ENCODE measurements at places on chromosomes 3 and 15.

- no peak for DNase-seq
Observed at GRCh38 chr3:155308831-155309230, 15.3 kb upstream of the STRIT1 start.

- DNase-seq, result no peak
Observed at GRCh38 chr3:9937486-9938238, 4.0 kb downstream of the CRELD1 start.

DNA sequence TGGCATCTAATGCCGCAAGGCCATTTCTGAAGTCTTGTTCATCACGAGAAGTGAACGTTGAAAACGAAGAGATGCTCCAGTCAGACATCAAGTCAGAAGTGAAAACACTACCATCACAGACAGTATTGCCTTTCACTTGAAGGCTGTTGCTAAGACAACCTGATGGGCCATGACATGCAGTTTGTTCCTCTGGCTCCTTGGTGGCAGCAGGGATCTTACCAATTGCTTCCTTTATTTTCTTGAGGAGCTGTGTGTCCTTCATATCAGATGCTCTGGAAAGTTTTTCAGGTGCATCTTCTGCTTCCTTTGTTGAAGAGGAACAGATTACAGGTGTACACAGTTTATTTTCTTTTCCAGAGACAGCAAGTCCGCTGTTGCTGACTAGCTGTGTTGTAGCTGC, 30.7 kb upstream of the MYLK start:
- DNase-seq, result peak; percentile 12

GRCh38 chr15:80764535-80764934, 14.6 kb upstream of the CEMIP start:
- no peak for DNase-seq

DNA sequence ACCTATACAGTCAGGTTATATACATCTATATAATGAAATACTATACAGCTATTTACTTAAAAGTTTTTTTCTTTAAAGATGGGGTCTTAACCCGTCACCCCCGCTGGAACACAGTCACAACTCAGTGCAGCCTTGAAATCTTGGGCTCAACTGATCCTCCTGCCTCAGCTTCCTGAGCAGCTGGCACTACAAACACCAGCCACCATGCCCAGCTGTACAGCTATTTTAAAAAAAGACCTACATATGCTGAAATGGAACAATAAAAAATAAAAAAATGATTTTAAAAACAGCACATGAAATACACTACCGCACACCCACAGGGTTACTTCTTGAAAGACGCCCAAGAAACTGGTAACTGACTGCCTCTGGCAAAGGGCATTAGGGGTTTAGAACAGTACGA, 3.8 kb downstream of the NCBP2 start:
- no peak for DNase-seq

DNA sequence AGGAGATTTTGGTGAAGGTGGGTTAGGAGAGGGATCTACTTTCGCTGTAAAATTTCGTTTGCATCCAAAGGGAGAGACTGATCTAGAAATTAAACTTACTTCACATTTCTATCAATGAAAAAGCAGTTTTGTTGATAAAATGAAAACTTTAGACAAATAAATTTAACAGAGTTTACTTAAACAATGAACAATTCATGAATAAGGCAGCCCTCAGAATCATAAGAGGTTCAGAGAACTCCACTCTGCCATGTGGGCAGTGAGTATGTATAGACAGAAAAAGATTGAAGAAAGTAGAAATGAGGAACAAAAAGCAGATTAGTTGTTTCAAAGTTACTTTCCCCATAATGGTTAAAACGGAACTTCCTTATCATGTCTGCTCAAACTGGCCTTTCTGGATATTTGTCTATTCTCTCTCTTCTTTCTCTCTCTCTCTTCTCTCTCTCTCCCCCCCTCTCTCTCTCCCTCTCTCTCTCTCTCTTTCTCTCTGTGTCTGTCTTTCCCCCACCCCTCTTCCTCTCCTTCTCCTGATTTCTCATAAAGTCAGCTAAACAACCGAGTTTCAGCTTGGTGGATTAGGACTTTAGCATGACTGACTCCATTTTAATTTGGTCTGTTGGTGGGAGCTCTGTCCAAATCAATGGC, 248.9 kb downstream of the TJP1 start:
- no peak for DNase-seq

- DNase-seq, result no peak
Observed at GRCh38 chr15:89089316-89090230, 1.3 kb downstream of the ABHD2 start.

DNA sequence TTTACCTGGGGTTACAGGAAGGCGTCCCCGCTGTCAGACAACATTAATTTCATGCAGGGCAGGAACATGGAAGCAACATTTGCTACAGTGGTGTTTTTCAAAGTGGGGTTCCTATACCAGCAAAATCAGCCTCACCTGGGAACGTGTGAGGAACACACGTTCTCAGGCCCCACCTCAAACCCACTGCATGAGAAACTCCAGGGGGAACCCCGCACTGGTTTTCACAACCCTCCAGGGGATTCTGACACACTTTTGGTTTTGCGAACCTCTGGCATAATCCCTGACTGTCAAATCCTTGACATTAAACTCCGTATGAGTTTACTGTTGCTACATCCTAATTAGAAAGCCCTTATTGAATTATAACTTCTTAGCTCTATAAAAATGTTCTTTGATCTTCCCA, 127.7 kb downstream of the LRRK1 start:
- DNase-seq, result no peak

GRCh38 chr3:52046186-52046901, 10.0 kb downstream of the DUSP7 start:
- DNase-seq, result no peak

DNA sequence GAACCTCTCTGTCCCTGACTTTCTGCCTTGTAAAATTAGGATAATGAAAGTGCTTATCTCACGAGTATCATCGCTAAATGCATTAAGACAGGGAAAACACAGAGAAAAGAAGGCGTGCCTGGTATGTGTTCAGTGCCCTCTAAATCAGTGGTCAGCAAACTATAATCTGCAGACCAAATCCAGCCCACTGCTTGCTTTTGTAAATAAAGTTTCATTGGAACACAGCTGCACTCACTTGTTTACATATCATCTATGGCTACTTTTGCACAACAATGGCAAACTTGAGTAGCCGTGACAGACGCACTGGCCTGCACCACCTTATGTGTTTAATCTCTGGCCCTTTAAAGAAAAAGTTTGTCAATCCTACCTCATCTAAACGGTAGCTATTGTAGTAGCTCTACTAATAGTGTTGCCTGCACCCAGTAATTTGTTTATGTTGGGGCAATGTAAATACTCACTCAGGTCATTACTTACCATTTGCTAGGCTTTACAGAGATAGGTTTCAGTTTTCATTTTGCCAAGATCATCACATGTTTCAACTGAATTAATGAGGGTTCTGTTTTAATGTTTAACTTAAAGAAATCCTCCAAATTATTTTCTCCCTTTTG, 229.4 kb downstream of the FEZF2 start:
- no peak for DNase-seq

All from NCI-H2171 treated with DMSO at 0.1 percent for 48 hours (cell line).